ENCODE measurements at places on chromosomes 12 and 14.

GRCh38 chr14:51124029-51124428 lies 29.1 kb upstream of the TRIM9 start:
- no peak for DNase-seq

GRCh38 chr14:63204407-63205043 lies at the start of gene RHOJ:
Gene RHOJ (plus strand): TSS chr14:63204443. CDS start chr14:63204870, 427 bp downstream.
- peak; percentile 35 for DNase-seq

DNA sequence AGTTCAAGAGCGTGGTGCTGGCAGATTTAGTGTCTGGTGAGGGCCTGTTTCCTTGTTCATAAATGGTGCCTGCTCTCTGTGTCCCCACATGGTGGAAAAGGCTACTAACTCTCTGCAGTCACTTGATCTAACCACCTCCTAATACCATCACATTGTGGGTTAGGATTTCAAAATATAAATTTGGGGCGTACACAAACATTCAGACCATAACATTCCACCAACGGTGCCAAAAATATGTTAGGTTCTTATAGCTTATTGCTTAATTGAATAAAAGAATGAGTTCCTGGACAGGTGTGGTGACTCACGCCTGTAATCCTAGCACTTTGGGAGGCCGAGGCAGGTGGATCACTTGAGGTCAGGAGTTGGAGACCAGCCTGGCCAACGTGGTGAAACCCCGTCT lies 3.4 kb upstream of the DYRK2 start:
- DNase-seq, result no peak

GRCh38 chr12:53159195-53159839 lies 21.2 kb upstream of the ZNF740 start:
- peak; percentile 79 for DNase-seq

- DNase-seq, result no peak
These were observed 1351.7 kb upstream of the TMEM132C start for GRCh38 chr12:126915309-126915708.

DNA sequence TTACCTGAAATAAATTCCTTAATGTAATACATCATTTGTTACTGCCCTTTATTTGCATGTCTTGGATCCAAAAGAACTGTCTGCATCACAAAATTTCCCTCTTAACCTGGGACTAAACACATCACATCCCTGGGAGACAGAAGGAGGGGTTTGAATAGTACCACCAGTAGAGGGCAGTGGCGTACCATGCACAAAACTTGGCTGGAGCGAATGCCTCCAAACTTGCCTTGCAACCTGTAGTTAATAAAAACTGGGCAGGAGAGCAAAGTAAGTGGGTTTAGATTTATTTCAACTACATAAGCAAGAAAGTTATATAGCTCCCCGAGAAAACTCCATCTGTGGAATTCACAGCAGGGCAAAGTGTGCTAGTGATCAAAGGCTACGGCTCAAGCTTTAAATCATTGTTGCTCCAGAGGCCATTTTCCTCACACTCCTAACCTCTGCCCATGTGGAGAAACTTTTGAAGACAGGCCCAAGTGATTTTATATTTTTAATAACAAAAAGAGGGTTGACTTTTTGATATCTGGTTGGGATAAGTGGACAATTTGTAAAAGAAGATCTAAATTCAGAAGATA lies 1176.7 kb upstream of the SEL1L start:
- peak; percentile 14 for DNase-seq

All from substantia nigra (tissue), 51 donors.